Caki2 (cell line): ENCODE measurements at places on chromosomes 7 and 10. TPM values are rescaled to one million over a fixed set of nuclear protein-coding genes. Genes with fewer than 3 reads are reported as not detected.

The SNX13 gene
- total RNA-seq = 9.8 and 31.9 TPM in 2 replicates

The ZCCHC24 gene
- 3.7 and 5.7 TPM in 2 replicates for total RNA-seq

The MMP21 gene
- not detected in 2 replicates for total RNA-seq

The KLF14 gene
- total RNA-seq = not detected in 2 replicates

The PDK4 gene
- 0.41 and 1.9 TPM in 2 replicates for total RNA-seq

The TACC2 gene
- 21.6 and 21.8 TPM in 2 replicates for total RNA-seq

The ZNF679 gene
- total RNA-seq = not detected in 2 replicates

The CYP17A1 gene
- not detected in 2 replicates for total RNA-seq

The LIPF gene
- not detected in 2 replicates for total RNA-seq

The FAM25G gene
- not detected in 2 replicates for total RNA-seq

The DMBT1 gene
- not detected in 2 replicates for total RNA-seq

The ZNF212 gene
- total RNA-seq = 11.6 and 15.8 TPM in 2 replicates

The TWIST1 gene
- total RNA-seq = not detected in 2 replicates

The LEP gene
- total RNA-seq = not detected in 2 replicates

The ZNF365 gene
- total RNA-seq = 3.4 and 10.1 TPM in 2 replicates

The C10orf105 gene
- not detected in 2 replicates for total RNA-seq

The ADARB2 gene
- 0.14 TPM in 1 of 2 replicates, not detected in the other for total RNA-seq

The ZNF503 gene
- total RNA-seq = 11.6 and 16.2 TPM in 2 replicates

The OR2A42 gene
- not detected in 2 replicates for total RNA-seq

The RBM33 gene
- total RNA-seq = 7.3 and 29.9 TPM in 2 replicates

The FRMD4A gene
- 3.8 and 7.2 TPM in 2 replicates for total RNA-seq

The DNA2 gene
- 3.3 and 6.1 TPM in 2 replicates for total RNA-seq

The SH3PXD2A gene
- 2.8 and 3.1 TPM in 2 replicates for total RNA-seq

The LRIT1 gene
- total RNA-seq = not detected in 2 replicates

The LRRC27 gene
- 12.7 and 13.6 TPM in 2 replicates for total RNA-seq

The FKBP6 gene
- not detected in 2 replicates for total RNA-seq
